ENCODE measurements at places on chromosomes 2 and 18.

- DNase-seq: no peak
These were observed 711.2 kb upstream of the SALL3 start for GRCh38 chr18:78268226-78268988.

GRCh38 chr2:46871976-46872381 is 43.6 kb downstream of the MCFD2 start:
- no peak for DNase-seq

DNA sequence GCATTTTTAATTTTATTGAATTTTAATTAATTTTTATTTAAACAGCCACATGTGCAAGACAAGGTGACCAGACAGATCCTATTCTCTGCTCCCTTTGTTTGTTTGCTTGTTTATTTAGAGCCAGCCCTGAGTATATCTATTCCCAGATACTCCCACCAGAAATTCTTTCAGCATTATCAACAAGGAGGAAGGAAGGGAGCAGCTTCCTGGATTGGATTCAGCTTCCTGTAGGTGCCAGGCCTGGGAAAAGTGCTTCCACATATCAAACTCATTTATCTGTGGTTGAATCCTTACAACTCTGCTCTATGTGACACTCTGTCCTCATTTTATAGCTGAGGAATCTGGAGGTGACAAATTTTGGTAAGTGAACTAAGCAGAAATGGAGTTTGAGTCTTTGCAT is 60.5 kb upstream of the KLF7 start:
- DNase-seq: no peak

- DNase-seq: no peak
These were observed 128.3 kb downstream of the ATP9B start for GRCh38 chr18:79197531-79197930.

GRCh38 chr2:74538881-74539339 is 9.2 kb downstream of the HTRA2 start:
- DNase-seq: no peak

- no peak for DNase-seq
These were observed 383.0 kb upstream of the SMIM21 start for GRCh38 chr18:75810516-75810915.

GRCh38 chr2:168003876-168004275 is 243.5 kb downstream of the STK39 start:
- no peak for DNase-seq

DNA sequence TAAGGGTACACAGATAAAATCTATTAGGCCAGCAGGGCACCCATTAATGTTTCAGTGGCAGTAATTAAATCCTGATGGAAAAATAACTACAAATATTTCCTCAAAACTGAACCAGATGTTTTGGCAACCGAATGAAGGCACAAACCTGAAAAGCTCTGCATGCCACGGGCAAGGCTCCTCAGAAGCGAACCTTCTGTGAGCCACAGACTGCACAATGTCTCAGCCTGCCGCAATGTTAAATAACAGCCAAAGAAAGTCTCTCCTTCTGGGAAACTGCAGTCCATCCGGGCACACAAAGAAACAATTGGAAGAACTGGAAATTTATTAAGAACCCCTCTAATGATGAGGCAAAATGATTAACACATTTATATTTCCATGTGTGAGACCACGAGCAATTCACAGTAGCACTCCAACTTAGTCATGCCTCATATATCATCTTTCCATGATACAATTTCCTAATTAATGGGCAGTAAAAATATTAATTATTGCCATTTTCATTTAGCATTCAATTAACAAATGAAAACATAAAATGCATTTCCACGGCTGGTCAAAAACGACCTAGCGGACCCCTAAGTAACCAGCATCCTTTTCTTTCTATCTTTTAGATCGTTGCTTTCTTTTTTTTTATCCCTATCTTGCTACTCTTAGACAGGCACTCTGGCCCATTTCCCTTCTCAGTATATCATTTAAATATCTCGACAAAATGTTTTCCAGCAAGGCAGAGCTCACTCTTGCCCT is 237.5 kb downstream of the EPHA4 start:
- DNase-seq: no peak

Data from naive thymus-derived CD4-positive, alpha-beta T cell (primary cell).